ENCODE measurements at places on chromosomes 16 and 17.

- no peak for DNase-seq
Observed at GRCh38 chr17:14051692-14052091, 17.6 kb upstream of the COX10 start.

GRCh38 chr17:205148-205669, 23.8 kb upstream of the DOC2B start:
- no peak for DNase-seq

GRCh38 chr17:63338272-63338671, 107.8 kb downstream of the CYB561 start:
- no peak for DNase-seq

DNA sequence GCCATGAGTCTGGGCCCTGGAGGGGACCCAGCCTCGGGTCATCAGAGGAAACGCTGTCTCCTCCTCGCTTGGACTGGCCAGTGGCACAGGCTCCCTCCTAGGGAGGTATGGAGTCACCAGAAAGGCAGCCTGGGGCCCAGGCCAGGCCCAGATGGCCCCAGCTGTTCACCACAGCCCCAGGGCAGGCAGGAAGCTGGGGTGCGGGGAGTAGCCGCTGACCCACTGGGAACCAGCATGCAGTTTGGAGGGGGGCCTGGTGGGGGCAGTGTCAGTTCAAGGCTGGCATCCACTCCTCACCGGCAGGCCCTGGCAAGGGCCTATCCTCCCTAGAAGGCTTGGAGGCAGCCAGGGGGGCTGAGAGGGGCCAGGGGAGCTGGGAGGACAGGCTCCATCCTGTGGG, 48.8 kb downstream of the SDK2 start:
- peak; percentile 6 for DNase-seq

DNA sequence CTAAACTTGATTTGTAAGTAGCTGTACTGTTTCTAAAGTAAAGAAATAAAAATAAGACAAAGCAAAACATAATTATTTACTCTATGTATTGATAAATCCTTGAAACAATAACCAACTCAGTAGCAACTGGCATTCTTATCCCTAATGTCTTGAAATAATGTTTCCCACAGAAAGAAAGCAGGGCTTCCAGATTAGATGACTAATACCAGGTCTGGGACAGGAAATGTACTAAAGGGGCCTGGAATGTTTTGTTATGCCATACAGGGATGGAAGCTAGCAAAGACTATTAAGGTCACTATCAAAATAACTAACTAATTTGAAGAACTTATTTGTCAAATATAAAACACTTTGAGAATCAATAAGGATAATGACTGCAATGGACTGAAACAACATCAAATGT, 82.1 kb downstream of the CFDP1 start:
- no peak for DNase-seq
